ENCODE measurements at places on chromosomes 7 and 10. TPM values are rescaled to one million over a fixed set of nuclear protein-coding genes. Genes with fewer than 3 reads are reported as not detected.

The ECHDC3 gene
- 4.3 TPM for total RNA-seq

The SMO gene
- 0.84 TPM for total RNA-seq

The TEX47 gene
- not detected for total RNA-seq

The NACAD gene
- total RNA-seq: 0.36 TPM

The SLC26A5 gene
- total RNA-seq: not detected

DNA sequence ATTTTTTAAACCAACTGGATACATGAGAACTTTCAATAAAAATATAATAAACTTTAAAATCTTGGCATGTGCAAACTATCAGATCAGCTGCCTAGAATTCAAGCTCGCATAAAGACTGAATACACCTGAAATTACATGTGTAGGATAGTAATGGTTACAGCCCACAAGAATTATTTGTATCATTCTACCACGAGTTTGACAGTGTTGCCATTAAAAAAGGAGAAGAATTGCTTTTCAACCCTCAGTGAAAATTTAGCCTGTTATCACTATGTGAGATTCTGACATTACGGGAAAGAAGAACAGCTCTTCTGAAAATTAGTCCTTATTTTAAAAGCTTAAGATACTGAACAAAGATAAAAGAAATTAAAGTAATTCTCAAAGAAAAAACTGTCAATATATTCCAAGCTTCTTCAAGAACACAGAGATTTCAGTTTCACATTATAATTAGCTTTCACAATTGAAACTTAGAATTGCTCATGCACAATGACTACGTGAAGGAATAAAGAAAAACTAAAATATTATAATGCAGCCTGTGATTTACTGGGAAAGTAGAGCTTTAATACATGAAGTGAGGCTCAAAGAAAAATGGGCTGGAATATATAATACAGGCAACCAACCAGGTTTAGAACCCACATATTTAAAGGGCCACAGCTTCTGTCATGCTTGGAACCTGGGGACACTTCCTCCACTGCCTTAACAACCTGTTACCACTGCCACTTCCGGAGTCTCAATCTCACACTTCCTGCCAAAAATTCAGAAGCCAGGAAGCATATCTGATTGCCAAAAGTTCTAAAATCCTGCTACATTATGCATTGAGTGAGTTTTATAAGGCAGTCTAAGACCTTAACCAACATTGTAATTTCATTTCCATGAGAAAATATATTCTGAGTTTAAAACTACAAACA lies 23.2 kb downstream of the TPK1 start:
- DNase-seq: peak; percentile 45
- H3K27me3 ChIP-seq: no peaks in the 10 kb centered on the region
- H3K4me1 ChIP-seq: peaks cover 59% of the 10 kb centered on the region

DNA sequence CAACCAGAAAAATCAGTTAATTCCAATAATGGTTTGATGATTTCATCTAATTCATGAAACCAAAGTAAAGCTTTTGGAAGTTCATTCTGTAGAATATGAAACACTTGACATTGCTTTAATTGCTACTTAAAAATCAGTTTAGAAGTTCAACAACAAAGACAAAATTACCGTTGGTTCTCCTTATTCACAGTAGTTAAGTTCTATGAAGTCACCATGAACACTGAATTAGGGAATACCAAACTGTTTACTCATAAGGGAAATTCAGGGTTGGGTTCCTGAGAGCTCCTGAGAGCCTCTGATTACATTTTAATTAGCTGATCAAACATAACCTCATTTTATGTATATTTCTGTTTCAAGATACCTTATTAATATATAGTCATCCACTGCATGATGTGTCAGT lies 46.2 kb downstream of the ZNF438 start:
- peaks cover 9% of the 10 kb centered on the region for H3K4me1 ChIP-seq
- peaks cover 3% of the 10 kb centered on the region for H3K36me3 ChIP-seq
- H3K4me3 ChIP-seq: peak overlapping the region; percentile 32
- no peak for DNase-seq
- H3K27ac ChIP-seq: peak overlapping the region; percentile 33

- H3K4me1 ChIP-seq: peaks cover 14% of the 10 kb centered on the region
- no peak for DNase-seq
- peaks cover 35% of the 10 kb centered on the region for H3K36me3 ChIP-seq
- H3K27ac ChIP-seq: no peak overlapping the region
- H3K4me3 ChIP-seq: no peak overlapping the region
- H3K27me3 ChIP-seq: no peaks in the 10 kb centered on the region
These were observed 23.6 kb upstream of the SEMA4G start for GRCh38 chr10:100945754-100946153.

DNA sequence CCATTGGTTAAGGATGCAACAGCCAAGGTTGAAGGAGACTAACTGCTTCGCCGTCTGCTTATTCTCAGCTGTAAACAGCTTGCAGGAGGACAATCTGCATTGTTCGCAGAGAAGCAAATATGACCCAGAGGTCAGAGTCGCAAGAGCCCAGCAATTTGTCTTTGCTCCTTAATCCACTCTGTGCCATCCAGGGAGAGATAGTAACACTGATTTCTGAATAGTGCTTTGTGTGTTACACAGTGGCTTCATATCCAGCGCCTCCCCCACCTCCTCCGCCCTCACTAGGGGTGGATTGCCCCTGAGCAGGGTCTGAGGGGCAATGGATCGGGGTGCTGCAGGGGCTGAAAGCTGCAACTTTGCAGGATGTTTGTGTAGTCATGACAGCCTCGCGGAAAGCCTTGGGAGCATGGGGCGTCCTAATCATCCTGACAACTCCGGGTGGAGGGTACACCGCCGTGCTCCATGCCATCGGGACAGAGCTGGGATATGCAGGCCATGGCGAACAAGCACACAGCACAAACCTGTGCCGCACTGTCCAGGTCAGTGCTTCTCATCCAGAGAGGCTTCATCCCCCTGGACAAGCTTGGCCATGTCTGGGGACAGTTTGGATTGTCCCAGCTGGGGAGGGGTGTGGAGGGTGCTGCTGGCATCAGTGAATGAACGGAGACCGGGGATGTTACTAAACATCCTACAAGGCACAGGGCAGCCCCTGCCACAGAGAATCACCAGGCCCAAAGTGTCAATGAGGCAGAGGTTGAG lies 103.1 kb upstream of the INSIG1 start:
- H3K36me3 ChIP-seq: peaks cover 31% of the 10 kb centered on the region
- peaks cover 15% of the 10 kb centered on the region for H3K27me3 ChIP-seq
- peak overlapping the region; percentile 54 for H3K4me3 ChIP-seq
- H3K4me1 ChIP-seq: peaks cover 71% of the 10 kb centered on the region

DNA sequence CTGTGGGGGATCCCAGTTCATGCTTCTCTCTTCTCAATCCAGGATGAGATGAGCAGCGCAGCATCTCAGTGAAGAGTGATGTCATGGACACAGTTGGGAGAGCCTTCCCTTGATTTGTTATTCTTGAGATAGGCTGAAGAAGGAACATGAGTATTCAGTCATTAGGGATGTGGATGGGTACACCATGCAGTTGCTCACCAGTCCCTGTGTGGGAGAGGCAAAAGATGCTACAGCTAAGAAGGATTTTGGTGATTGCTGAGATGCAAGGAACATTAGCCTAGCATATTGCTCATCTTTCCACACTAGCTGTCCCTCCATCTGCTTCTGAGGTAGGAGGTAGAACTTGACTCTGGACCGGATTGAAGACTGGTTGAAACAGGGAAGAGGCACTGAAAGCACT lies 179.6 kb downstream of the GALNT17 start:
- H3K4me1 ChIP-seq: no peaks in the 10 kb centered on the region
- H3K27me3 ChIP-seq: no peaks in the 10 kb centered on the region
- DNase-seq: no peak
- no peaks in the 10 kb centered on the region for H3K36me3 ChIP-seq
- no peak overlapping the region for H3K27ac ChIP-seq
- H3K4me3 ChIP-seq: no peak overlapping the region

GRCh38 chr7:21547501-21547900 lies 4.7 kb downstream of the DNAH11 start:
- H3K27me3 ChIP-seq: peaks cover 41% of the 10 kb centered on the region
- H3K36me3 ChIP-seq: no peaks in the 10 kb centered on the region
- peaks cover 11% of the 10 kb centered on the region for H3K4me1 ChIP-seq

GRCh38 chr10:103612462-103613365 lies 119.2 kb downstream of the NEURL1 start:
- no peaks in the 10 kb centered on the region for H3K36me3 ChIP-seq
- H3K4me1 ChIP-seq: no peaks in the 10 kb centered on the region
- H3K27me3 ChIP-seq: no peaks in the 10 kb centered on the region
- no peak for DNase-seq
- H3K27ac ChIP-seq: no peak overlapping the region

GRCh38 chr7:95316588-95316987 lies 7.7 kb downstream of the PON1 start:
- no peak overlapping the region for H3K4me3 ChIP-seq
- no peaks in the 10 kb centered on the region for H3K36me3 ChIP-seq
- no peak overlapping the region for H3K27ac ChIP-seq
- no peak for DNase-seq

GRCh38 chr7:18302097-18302496 lies 193.5 kb upstream of the HDAC9 start:
- no peak for DNase-seq
- no peak overlapping the region for H3K4me3 ChIP-seq
- no peaks in the 10 kb centered on the region for H3K4me1 ChIP-seq
- no peaks in the 10 kb centered on the region for H3K27me3 ChIP-seq
- H3K36me3 ChIP-seq: no peaks in the 10 kb centered on the region
- H3K27ac ChIP-seq: no peak overlapping the region

- no peaks in the 10 kb centered on the region for H3K27me3 ChIP-seq
- H3K4me1 ChIP-seq: peaks cover 13% of the 10 kb centered on the region
- H3K4me3 ChIP-seq: no peak overlapping the region
- H3K36me3 ChIP-seq: no peaks in the 10 kb centered on the region
- peak; percentile 59 for DNase-seq
These were observed 26.7 kb downstream of the CYCS start for GRCh38 chr7:25098096-25099046.

DNA sequence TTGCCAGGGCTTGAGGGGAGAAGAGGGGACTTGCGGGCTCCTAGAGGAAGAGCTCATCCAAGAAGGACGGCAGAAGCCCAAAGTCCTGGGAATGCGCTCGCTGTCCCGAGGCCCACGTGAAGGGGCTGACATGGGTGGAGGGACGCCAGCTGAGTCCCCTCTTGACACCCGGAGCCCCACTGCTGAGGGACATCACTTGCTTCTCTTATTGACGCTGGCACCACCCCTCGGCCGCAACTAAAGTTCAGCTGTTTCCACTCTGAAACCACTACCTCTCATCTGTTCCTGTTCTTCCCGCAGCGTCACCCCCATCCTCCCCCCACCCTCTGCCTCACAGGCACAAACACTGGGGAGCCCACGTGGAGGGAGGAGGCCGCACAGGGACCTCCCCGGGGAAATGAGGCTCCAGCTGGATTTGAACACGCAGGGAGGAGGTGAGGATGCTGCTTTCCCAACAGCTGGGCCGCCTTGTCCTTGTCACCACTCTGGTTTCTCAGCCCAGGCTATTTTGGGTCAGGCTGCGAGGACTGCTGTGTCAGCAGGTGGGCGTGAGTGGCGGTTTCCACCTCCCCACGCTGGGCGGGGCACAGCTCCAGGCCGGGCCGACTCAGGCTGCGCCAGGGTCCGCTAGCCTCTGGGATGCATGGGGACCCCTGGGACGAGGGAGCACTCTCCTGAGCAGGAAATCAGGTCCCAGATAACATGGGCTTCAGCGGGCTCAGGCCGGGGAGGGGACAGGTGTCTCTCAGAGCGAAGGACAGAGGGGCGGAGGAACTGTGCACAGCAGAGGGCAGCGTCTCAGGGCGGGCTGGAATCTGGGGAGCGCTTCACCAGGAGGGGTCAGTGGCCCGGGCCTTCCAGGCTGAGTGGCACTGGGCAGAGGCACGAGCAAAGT lies 156.3 kb downstream of the ZNF248 start:
- H3K27ac ChIP-seq: no peak overlapping the region
- H3K36me3 ChIP-seq: no peaks in the 10 kb centered on the region
- H3K4me1 ChIP-seq: no peaks in the 10 kb centered on the region
- H3K27me3 ChIP-seq: no peaks in the 10 kb centered on the region
- H3K4me3 ChIP-seq: no peak overlapping the region
- no peak for DNase-seq

GRCh38 chr7:5598769-5599371 lies 175.2 kb upstream of the TNRC18 start:
- H3K4me1 ChIP-seq: peaks cover 24% of the 10 kb centered on the region
- DNase-seq: no peak
- H3K4me3 ChIP-seq: no peak overlapping the region
